ENCODE measurements at places on chromosomes 3 and 15.

DNA sequence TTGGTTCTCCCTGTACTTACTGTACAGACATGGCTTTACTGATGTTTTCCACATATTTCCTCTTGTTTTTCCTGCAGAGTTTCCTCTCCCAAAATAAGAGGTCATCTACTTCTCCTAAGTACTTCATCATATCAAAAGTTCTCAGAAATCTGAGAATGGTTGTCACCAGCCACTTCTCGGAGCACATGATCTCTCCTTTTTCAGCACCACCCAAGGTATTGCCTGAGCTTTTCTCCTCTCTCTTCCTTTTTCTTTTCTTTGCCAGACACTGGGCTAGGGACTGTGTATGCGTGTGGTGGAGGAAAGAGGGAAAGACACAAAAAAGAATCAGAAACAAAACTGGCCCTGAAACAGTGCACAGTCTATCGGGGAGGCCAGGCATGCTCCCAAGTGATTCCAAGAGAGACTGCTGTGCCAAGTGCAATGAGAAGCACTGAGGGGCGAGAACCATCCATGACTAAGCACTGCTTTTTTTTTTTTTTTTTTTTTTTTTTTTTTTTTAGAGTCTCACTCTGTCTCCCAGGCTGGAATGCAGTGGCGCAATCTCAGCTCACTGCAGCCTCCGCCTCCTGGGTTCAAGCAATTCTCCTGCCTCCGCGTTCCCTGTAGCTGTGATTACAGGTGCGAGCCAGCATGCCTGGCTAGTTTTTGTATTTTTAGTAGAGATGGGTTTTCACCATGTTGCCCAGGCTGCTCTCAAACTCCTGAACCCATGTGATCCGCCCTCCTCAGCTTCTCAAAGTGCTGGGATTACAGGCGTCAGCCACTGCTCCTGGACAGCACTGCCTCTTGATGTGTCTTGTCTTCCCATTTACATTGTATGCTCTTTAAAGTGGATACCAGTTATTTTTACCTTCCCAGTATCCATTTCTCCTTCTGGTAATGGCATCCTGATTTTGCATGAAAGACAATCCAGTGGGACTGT is 194.0 kb upstream of the FEZF2 start:
- DNase-seq, result no peak

- DNase-seq, result no peak
These were observed 426.5 kb upstream of the RASGRP1 start for GRCh38 chr15:38991126-38991525.

GRCh38 chr15:44193651-44194322 is 1.3 kb downstream of the FRMD5 start:
- DNase-seq, result no peak

GRCh38 chr3:45644791-45645201 is 44.4 kb upstream of the SACM1L start:
- DNase-seq, result no peak

GRCh38 chr3:149374793-149375500 is 2.5 kb downstream of the TM4SF1 start:
- DNase-seq, result no peak

- no peak for DNase-seq
These were observed 12.3 kb upstream of the PDZRN3 start for GRCh38 chr3:73637042-73637441.

GRCh38 chr15:39888809-39889208 is 31.3 kb downstream of the GPR176 start:
- no peak for DNase-seq

DNA sequence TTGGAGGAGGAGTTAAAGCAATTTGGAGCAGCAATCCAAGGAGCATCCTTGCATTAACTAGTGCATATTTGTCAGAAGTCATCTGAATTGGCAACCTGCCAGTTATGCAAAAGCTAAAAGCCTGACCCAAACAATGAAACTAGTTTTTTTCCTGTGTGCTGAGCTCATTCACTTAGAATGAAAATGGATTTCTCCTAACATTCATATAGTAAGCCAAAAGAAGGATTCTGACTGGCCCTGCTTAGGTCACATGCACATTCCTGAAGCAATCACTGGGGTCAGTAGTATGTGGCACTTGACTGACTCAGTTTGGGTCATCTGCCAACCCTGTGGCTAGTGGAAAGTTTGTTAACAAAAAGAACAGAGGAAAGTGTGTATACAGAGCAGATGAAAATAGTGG is 30.5 kb downstream of the OXSM start:
- no peak for DNase-seq

GRCh38 chr3:2343031-2343682 is 244.5 kb downstream of the CNTN4 start:
- DNase-seq, result no peak

GRCh38 chr3:75078290-75078689 is 463.8 kb upstream of the CNTN3 start:
- no peak for DNase-seq

DNA sequence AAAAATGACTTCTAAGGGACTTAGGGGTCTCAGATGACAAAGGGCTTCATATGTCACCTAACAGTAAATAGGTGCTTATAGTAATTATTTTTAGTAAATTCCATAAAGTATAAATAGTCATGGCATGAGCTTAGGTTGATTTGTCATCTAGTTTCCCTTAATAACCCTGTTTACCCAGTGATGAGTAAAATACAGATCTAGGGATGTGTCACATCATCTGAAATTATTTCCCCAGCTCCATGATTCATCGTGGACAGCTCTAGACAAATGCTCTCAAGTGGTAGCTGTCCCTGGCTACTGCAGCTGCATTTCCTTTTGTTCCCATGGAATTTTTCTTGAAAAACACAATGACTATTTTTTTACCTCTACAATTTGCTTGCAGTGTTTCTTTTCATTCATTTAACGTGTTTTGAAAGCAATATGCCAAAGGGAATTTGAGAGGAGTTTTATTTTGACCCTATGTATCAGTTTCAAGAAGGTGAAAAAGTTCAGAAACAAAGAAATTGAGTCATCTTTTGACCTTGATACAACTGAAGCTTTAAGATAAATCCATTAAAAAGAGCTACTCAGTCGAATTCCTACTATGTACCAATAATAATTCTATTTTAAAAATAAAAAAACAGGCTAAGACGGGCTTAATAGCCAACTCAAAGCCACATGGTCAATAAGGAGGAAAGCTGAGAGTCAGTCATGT is 241.6 kb downstream of the KCNMB2 start:
- no peak for DNase-seq

- DNase-seq, result no peak
These were observed 193.1 kb downstream of the SHQ1 start for GRCh38 chr3:72655131-72655551.

GRCh38 chr3:171543759-171544300 is 83.6 kb upstream of the TNIK start:
- no peak for DNase-seq

- DNase-seq, result no peak
These were observed 28.9 kb downstream of the TLNRD1 start for GRCh38 chr15:81029414-81030300.

- no peak for DNase-seq
These were observed 403.9 kb upstream of the TBL1XR1 start for GRCh38 chr3:177601152-177601551.

DNA sequence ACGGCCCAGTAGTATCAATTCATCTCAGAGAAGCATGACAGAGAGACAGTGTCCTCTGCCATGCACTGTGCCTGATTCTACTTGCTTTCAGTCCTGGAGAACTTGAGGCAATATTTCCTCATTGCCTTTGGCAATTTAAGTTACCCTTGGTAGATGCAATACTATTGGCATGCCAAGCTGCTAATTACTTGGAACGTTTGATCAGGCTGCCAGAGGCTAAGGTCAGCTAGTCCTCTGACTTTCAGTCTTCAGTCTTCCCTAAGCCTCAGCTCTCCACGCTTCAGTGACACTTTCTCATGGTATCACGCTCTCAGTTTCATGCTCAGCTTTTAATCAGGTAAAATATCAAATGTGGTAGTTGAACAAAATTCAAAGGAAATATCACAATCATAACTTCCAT is 13.1 kb upstream of the OSBPL11 start:
- DNase-seq, result no peak

Data from NCI-H187 treated with DMSO at 0.1 percent for 48 hours (cell line).